Activated CD4-positive, alpha-beta T cell treated with anti-CD3 and anti-CD28 coated beads, Interleukin-2, amount 50 U/mL, for 4 hours (primary cell): ENCODE measurements at places on chromosomes 5 and 9.

DNA sequence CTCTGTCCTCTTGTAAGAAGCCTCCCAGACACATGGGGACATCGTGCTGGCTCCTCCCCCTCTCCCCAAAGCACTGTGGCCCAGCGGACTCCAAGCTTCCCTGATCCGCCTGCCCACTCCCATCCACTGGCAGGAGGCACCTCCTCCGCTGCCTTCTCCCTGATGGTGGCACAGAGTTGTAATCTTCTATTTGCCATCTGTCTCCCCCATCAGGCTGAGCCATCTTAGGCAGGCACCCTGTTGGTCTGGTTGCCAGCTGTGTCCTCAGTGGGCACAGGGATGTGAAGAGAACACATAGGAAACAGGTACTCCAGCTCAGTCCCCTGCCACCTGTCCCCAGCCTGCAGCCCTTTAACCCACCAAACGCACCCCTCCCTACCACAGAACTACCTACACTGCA is 5.4 kb upstream of the ZDHHC12 start:
- no peak for DNase-seq

- no peak for DNase-seq
These were observed 124.1 kb downstream of the PRDM9 start for GRCh38 chr5:23631302-23632045.

DNA sequence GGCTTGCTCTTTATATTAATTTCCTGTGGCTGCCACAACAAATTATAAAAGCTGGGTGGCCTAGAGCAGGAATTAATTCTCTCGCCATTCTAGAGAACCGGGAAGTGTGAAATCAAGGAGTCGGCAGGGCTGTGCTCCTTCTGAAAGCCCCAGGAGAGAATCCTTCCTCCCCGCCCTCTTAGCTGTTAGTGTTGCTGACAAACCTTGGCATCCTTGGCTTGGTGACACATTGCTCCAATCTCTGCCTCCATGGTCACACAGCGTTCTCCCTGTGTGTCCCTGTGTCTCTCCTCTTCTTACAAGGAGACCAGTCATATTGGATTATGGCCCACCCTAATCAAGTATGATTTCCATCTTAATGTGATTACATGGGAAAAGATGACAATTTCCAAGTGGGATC is 55.9 kb upstream of the NEURL1B start:
- no peak for DNase-seq

DNA sequence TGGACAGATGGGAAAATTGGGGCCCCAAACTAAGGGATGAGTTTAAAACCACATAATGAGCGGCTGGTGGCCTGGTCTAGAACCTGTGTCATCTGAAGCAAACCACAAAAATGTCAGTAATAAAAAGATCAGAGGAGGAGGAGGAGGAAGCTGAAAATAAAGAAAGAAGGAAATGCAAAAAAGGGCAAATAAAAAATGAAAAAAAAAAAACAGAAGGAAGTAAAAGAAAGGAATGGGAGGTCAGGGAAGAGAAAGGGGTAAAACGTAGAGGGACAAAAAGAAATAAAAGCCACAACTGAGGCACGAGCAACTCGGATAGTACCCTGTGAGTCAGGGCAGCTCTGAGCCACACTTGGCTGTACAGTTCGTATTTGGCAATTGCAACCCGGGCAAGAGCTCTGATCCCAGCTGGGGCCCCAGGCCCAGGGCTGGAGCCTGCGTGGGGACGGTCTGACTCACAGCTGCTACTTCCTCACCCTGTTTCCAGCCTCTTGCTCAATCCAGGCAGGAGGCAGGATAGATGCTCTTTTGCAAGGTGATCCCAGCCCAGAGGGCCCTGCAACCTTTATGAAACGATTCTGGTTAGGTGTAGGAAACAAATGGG is 137.9 kb upstream of the TRIM32 start:
- DNase-seq: no peak

- DNase-seq: no peak
These were observed 25.8 kb upstream of the UGT3A1 start for GRCh38 chr5:36017004-36017403.

DNA sequence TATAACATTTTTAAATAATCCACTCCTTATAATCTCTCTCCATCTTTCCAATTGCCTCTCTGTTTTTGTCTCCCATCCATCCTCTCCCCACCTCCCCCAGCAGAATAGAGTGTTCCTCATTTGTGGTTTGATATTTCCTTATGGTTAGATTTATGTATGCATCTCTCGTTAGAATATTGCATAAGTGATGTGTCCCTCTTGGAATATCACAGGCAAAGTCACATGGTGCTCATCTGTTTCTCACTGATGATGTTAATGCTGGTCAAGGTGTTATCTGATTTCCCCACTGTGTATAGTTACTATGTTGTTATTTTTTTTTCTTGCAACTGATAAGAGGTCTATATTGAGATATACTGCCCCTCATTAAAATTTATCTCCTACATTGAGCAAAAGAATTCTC is 3.1 kb upstream of the LRRC70 start:
- no peak for DNase-seq

DNA sequence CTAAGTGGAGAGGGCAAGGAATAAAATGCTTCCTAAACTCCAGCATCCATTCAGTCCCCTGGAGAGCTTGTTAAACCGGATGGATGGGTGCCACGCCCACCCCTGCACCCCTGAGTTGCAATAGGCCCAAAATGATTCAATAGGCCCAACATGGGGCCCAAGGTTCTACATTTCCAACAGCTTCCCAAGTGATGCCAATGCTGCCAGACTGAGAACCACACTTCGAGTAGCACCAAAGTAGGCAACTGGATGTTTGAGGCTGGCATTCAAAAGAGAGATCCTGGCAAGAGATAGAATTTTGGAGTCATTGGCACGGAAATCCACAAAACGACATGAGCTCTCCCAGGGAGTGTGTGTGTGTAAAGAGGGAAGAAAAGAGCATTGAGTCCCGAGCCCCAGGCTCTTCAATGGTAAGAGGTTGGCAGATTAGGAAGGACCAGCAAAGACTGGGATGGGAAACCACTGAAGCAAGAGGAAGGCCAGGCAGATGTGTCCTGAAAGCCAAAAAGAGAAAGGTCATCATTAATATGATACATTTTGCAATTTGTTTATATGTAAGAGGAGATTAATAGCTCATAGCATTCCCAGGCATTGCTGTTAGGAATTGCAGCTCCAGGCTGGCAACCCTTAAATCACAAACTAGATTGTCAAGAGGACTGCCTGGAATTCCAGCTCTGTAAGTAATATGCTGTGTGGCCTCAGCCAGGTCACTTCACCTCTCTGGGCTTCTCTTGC is 130.6 kb downstream of the KCNIP1 start:
- DNase-seq: no peak

- no peak for DNase-seq
These were observed 13.0 kb upstream of the UBAC1 start for GRCh38 chr9:135974220-135974573.

DNA sequence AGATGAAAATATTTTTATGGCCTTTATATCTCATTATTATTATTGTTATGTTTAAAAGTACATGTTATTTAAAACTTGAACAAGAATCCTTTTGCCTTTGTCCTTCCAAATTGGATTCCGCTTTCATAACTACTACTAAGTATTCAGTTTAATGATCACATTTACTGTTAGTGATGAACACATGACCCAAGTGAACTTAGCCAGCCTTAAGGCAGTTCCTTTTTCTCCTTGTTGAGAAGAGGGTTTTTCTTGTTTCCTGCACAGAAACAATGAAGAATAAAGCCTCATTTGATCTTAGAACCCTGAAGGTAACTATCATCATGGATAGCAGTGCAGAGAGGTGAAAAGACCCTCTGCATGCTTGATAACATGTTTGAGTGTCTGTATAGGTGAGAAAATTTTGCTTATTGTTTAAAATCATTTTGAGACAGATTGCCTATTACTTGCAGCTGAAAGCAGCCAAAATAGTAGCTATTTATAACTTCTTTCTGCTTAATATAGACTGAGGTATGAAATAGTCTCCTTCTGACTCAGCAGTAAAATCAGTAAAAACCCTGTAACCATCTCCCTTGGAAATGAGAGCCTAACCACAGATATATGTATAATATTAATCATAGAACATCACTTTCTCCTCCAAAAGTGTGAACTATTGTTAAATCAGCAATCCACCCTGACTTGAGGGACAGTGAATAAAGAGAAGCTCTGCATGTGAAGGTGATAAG is 266.2 kb downstream of the SPATA31D1 start:
- no peak for DNase-seq

DNA sequence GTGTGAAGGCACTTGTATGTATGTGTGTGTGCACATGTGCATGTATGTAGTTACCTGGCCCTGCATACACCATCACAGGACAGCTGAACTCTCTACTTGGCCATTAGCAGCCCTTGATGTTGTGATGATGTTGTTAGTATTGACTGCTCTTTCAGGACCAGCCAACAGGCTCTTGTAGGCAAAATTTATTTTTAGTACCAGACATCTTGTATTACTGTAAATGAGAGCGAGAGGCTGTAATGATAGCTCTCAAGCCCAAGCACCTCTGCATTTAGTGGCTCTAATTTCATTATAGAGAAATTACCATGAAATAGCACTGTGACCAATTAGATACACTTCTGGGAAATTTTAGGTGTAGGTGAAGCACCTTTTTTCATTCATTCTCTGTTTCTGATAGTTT is 158.0 kb downstream of the SMARCA2 start:
- DNase-seq: no peak

GRCh38 chr5:141685591-141685990 is 3.6 kb upstream of the ARAP3 start:
- no peak for DNase-seq

GRCh38 chr5:74543162-74543995 is 97.1 kb downstream of the ENC1 start:
- DNase-seq: no peak

DNA sequence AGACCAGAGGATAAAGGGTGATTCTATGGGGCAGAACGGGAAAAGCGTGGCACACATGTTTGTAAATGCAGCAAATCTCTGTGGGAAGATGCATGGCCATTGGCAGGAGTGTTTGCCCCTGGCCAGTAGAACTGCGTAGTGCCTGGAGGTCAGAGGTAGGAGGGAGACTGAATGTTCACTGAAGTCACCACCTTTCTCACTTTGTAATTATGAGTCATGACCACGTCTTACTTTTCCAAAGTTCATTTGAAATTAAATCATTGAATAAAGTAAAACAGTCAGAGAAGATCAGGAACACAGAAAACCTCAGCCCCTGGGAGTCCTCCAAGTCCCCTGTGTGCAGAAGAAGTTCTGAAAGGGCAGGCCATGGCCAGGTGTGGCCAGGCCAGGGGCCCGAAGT is 4.6 kb downstream of the PTGES start:
- DNase-seq: no peak
